ENCODE measurements at places on chromosomes 1 and 21.

GRCh38 chr1:61322769-61323168, 240.4 kb downstream of the NFIA start:
- DNase-seq, result no peak

DNA sequence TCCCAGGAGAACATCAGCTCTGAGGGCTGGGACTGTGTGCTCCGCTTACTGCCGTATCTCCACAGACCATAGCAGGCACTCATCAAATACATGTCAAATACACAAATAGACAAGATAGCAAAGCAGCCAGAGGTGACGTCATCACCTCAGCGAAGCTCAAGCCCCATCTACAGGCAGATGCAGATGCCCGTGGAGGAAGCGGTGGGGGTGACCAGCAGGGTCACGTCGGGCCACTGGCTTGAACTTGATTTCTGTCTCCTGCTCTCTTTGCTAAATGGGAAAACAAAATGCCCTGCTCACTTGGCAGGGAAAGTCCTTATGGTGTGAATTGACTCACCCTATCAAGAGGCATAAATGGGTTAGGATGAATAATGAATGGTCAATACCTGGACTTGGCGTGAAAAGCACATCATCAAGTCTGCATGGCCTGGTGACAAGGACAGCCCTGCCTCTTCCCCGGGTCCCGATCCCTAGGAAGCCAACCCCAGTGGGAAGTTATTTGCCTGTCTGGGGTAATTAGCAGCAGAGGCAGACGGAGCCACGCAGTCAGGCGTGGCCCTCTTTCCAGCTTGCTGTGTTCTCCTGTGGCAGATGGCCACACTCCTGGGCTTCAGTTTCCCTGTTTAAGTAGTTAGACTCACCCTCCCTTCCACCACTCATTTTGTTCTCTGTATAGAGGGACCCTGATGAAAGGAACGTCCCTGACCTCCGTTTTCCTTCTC, 536.0 kb downstream of the NPHP4 start:
- DNase-seq, result no peak

DNA sequence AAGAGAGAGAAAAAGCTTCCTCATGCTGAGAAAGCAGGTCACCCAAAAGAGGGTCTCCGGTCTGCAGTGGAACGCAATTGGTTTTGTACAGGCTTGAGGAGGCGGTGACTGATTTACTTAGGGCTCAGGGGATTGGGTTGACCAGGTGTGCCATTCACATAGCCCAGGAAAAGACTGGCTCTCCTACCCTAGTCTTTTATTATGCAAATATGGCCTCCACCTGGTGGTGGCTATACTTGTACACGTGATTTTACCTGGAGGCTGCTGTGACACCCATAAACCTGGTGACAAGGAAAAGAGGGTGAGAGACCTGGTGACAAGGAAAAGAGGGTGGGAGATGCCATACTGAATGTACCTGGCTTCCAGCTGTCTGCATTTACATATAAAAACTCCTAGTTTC, 49.9 kb downstream of the DNTTIP2 start:
- no peak for DNase-seq

GRCh38 chr1:74799119-74799657, 66.2 kb downstream of the TYW3 start:
- DNase-seq, result no peak

DNA sequence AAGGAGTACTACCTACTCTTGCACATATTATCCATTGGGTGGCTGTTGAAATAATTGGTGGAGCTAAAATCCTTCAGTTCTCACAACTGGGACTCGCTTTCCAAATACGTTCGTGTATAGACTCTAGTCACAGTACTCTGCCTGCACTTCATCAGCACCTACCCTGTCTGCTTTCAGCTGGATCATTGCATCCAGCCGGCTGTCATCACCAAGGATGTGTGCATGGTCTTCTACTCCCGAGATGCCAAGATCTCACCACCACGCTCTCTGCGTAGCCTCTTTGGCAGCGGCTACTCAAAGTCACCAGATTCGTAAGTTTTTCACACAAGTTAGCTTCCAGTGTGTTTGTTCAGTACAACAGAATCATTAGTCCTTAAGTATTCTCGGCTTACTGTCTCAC, 37.3 kb upstream of the PGD start:
- no peak for DNase-seq

- DNase-seq, result no peak
These were observed 158.2 kb upstream of the NFIA start for GRCh38 chr1:60924165-60924564.

- no peak for DNase-seq
These were observed 23.8 kb upstream of the MX1 start for GRCh38 chr21:41402231-41402630.

- no peak for DNase-seq
These were observed 218.5 kb downstream of the SDCCAG8 start for GRCh38 chr1:243474136-243474881.

- no peak for DNase-seq
These were observed 58.0 kb upstream of the ABCA4 start for GRCh38 chr1:94178901-94179300.

GRCh38 chr1:215444715-215445414, 122.2 kb upstream of the KCTD3 start:
- no peak for DNase-seq

Measured in T-helper 1 cell (primary cell).